ENCODE measurements at places on chromosomes 7 and 10.

DNA sequence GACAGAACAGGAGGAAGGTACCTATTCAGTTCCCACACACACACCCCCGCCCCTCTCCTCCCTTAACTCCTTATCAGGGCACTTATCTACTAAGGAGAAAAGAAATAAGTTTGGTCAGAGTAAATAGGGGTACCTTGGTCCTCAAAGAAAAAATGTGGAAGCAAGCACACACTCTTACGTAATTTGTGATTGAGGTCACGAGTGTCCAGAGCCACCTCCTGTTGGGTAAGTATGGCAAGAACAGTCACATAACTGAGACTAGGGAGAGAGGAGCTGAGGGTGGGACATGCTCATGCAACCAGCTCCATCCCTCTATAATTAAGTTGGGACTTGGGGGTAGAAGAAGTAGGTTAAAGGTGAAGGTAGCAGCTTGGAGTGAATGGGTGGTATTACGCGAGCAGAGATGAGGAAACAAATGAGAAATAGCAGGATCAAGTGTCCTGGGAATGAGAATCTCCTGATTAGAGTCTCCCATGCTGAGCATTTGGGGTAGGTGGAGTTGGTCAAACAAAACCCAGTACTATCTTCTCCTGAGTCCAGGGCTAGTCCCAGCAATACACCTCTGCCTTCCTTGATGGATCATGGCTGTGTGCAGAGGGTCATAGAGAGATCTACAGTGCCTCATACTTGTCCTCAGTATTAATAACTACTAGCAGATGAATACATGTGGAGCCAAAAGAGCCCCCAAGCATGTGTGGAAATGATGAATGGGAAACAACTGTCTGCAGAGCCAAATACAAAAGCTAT is 77.1 kb downstream of the GSAP start:
- peak; percentile 70 for DNase-seq

DNA sequence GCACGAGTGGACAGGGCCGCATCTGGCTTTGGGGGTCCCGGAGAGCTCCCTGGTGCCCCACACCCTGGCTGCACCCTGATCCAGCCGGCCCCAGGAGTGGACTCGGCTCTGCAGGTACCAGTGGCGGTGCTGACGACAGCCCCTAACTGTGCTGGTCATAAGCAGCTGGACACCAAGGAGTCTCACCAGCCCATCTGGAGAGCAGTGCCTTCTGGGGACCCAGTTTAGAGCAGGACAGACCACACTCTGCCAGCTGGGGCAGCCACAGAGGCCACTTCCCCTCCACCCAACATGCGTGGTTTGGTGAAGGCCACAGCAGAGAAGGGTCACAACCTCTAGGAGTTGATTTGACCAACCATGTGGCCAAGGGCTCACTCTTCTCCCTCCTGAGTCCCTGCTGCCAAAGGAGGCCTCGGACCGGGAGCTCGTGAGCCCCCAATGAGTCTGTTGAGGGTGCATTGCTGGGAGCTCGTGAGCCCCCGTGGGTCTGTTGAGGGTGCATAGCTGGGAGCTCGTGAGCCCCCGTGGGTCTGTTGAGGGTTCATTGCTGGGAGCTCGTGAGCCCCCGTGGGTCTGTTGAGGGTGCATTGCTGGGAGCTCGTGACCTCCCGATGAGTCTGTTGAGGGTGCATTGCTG is 16.0 kb upstream of the INPP5A start:
- no peak for DNase-seq

DNA sequence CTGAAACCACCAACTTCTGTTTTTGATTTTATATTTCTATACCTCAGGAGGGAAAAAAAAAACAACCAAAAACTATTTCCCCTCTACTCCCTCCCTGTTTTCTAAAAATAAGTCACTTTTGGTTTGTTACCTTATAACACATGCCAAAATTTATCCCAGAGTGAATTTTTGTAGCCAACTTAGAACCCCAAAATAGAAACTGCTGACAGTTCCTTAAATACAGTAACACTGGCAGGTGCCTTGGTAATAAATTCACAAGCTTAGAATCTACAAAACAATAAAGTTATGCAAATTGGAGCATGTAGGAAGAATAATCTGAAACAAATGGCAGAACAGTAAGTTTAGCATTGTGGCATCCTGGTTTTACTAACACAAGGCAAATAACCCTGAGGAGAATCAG is 165.0 kb upstream of the HDAC9 start:
- no peak for DNase-seq

DNA sequence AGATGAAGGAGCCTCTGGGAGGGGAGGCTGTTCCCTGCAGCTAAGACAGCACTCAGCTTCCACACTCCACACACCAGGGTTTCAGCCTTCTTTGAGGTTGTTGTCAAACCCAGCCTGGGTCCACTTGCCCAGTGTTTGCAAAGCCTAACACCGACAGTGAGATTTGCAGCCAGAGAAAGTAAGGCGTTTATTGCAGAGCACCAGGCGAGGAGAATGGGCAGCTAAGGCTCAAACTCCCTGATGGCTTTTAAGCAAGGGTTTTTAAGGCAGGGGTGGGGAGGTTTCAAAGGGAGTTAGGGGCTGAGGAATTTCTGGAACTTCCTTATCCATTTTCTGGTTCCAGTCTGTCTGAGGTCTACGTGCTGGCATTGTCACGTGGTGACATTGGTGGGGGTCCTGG is 4.7 kb upstream of the ZNF775 start:
- DNase-seq, result no peak

DNA sequence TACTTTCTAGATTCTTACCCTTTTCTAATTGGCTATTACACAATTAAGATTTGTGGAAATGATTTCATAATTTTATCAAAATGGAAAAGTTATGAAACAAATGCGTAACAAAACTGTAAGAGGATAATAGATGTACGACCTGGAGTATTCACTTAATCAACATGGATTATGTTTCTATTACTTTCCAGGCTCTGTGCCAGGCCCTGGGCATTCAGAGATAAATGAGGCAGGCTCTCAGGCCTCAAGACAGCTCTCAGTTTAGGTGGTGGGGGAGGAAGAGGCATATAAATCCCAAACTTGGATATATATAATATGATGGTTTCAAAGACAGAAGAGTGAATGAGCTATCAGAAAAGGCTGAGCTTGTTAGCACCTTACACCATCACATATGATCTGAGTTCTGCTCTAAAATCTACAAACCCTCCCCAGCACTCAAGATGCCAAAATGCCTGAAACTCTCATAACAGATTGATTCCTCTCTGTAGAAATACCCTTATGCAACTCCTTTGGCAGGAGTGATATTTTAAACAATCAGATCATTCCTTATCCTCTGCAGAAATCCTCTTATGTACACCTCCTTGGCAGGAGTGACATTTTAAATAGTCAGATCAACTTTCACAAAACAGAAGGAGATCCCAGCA is 42.5 kb downstream of the ACBD5 start:
- DNase-seq, result no peak
